ENCODE measurements at places on chromosomes 11 and 22. TPM values are rescaled to one million over a fixed set of nuclear protein-coding genes. Genes with fewer than 3 reads are reported as not detected.
A peak's percentile ranks its signal among the peaks of the same experiment; 100 is the strongest.

GRCh38 chr22:48444320-48445112, 1383.2 kb downstream of the BRD1 start:
- no peaks in the 10 kb centered on the region for H3K4me1 ChIP-seq
- H3K4me3 ChIP-seq = no peak overlapping the region
- no peak overlapping the region for H3K27ac ChIP-seq
- DNase-seq = no peak

GRCh38 chr11:1570531-1570895, 1.6 kb downstream of the DUSP8 start:
- DNase-seq = no peak
- no peaks in the 10 kb centered on the region for H3K36me3 ChIP-seq
- peak overlapping the region; percentile 94 for H3K4me3 ChIP-seq
- H3K27ac ChIP-seq = peak overlapping the region; percentile 67
- peaks cover 14% of the 10 kb centered on the region for H3K4me1 ChIP-seq

DNA sequence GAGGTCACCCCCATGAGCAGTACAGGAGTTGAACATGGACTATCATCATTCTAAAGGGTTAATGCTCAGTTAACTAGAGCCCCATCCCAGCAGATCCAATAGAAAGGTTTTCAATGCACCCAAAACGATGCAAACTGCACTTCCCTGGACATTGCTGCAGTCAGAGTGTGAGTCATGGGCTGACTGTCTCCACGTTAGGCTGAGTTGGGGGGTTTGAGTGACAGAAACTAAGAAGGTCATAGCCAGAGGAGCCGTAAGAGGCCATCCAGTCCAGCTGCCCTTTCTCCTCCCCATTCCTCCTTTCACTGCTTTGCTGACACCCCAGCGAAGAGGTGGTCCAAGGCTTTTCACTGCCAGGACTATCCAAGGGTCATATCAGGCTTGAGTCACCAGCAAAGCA, 10.5 kb upstream of the OR2AT4 start:
- no peak overlapping the region for H3K4me3 ChIP-seq
- no peaks in the 10 kb centered on the region for H3K27me3 ChIP-seq
- no peaks in the 10 kb centered on the region for H3K4me1 ChIP-seq
- DNase-seq = no peak
- no peaks in the 10 kb centered on the region for H3K36me3 ChIP-seq
- H3K27ac ChIP-seq = no peak overlapping the region

DNA sequence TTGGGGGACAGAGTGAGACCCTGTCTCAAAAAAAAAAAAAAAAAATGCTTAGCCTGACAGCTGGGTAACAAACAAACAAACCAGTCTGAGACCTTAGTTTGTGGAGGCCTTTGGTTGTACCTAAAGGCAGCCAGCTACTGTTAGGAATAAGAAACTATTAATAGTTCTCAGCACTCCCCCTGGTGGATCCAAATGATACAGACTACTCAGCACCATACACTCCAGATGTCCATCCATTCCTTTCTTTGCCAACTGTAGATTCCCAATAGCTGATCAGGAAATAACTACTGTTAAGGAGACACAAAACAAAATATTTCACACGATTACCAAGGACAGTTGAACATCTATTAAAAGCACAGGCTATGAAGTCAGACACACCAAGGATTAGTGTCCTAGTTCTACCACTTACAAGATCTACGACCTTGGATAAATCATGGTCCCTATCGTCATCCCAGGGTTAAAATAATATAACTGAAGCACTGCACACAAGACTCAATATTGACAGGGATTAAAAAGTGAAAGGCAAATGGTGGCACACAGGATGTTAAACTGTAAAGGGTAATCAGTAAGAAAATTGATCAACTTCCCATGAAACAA, 17.2 kb downstream of the CLDN25 start:
- no peaks in the 10 kb centered on the region for H3K27me3 ChIP-seq
- no peak overlapping the region for H3K27ac ChIP-seq
- no peak for DNase-seq
- H3K4me3 ChIP-seq = no peak overlapping the region
- no peaks in the 10 kb centered on the region for H3K4me1 ChIP-seq

- H3K36me3 ChIP-seq = peaks cover 4% of the 10 kb centered on the region
- H3K4me1 ChIP-seq = no peaks in the 10 kb centered on the region
- no peak for DNase-seq
- H3K4me3 ChIP-seq = no peak overlapping the region
- no peak overlapping the region for H3K27ac ChIP-seq
Observed at GRCh38 chr11:46639197-46639839, 22.0 kb downstream of the ATG13 start.

Gene SLC22A6
- not detected for total RNA-seq

Gene PAAF1
- total RNA-seq = 8.8 TPM

DNA sequence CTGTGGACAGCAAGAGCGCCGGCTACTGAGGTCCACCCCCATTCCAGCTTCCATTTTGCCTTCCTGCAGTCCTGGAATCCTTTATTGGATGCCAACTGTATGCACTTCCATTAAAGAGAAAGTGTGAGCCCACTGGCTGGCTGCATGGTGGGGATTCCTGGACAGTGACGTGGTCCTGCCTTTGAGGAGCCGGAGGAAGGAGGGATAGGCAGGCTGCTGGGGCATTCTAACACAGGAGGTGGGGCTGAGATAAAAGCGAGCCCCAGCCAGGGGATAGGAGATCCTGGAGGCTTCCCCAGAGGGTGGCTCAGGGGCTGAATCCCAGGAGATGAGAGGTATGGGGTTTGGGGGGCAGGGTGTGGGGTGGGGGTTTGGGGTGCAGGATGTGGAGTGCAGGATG, 984.7 kb downstream of the BRD1 start:
- H3K27ac ChIP-seq = no peak overlapping the region
- H3K4me3 ChIP-seq = no peak overlapping the region
- H3K36me3 ChIP-seq = no peaks in the 10 kb centered on the region
- H3K27me3 ChIP-seq = no peaks in the 10 kb centered on the region
- no peak for DNase-seq

DNA sequence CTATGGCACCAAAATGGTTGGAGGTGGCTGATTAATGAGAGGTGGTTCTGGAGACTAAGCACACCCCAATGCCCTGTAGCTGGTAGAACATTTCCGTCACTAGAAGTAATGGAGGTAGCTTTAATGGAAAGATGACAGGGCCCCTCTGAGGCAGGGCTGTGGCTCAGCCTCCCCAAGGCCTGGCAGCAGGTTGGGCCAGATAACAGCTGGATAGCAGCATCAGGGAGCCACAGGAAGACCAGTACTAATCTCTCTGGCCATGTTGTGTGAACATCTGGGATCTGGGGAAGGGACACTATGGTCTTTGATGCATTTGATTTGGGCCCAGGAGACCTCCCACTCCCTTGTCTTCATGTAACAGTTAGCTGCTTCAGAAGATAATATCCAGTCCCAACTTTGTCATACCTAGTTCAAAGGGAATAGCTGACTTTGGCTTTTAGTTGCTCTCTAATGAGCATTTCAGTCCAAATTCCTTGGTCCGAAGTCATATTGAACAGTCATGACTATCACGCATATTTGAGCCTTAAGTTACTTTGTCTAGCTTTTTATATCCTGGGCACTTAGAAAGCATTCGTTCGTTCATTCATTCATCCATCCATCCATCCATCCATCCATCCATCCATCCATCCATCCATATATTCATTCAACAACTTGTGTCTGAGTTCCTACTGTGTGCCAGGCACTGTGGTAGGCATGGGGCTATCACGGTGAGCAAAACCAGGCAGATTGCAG, 53.0 kb upstream of the LMO2 start:
- no peaks in the 10 kb centered on the region for H3K36me3 ChIP-seq
- peaks cover 23% of the 10 kb centered on the region for H3K4me1 ChIP-seq
- H3K27ac ChIP-seq = no peak overlapping the region
- H3K27me3 ChIP-seq = no peaks in the 10 kb centered on the region
- no peak for DNase-seq

Gene MOGAT2
- total RNA-seq = not detected

Gene CADM1
- total RNA-seq = 6.1 TPM

Gene USP2
- total RNA-seq = 2.1 TPM

Gene GP1BB
- total RNA-seq = 13.1 TPM

Gene SCT
- total RNA-seq = not detected

- no peaks in the 10 kb centered on the region for H3K4me1 ChIP-seq
- H3K36me3 ChIP-seq = no peaks in the 10 kb centered on the region
- no peak overlapping the region for H3K4me3 ChIP-seq
- DNase-seq = no peak
- no peaks in the 10 kb centered on the region for H3K27me3 ChIP-seq
Observed at GRCh38 chr11:7498193-7498592, 12.9 kb downstream of the OLFML1 start.

- no peak overlapping the region for H3K4me3 ChIP-seq
- H3K27me3 ChIP-seq = no peaks in the 10 kb centered on the region
- no peak for DNase-seq
- H3K36me3 ChIP-seq = no peaks in the 10 kb centered on the region
- H3K27ac ChIP-seq = no peak overlapping the region
Observed at GRCh38 chr11:71242391-71242790, 10.0 kb downstream of the SHANK2 start.

GRCh38 chr11:6216501-6216900, 11.1 kb downstream of the C11orf42 start:
- H3K4me1 ChIP-seq = no peaks in the 10 kb centered on the region
- H3K27ac ChIP-seq = no peak overlapping the region
- peaks cover 52% of the 10 kb centered on the region for H3K36me3 ChIP-seq
- no peaks in the 10 kb centered on the region for H3K27me3 ChIP-seq

- H3K4me3 ChIP-seq = no peak overlapping the region
- no peak overlapping the region for H3K27ac ChIP-seq
- peaks cover 7% of the 10 kb centered on the region for H3K4me1 ChIP-seq
- no peaks in the 10 kb centered on the region for H3K36me3 ChIP-seq
Observed at GRCh38 chr11:19442554-19442910, 201.8 kb upstream of the E2F8 start.

DNA sequence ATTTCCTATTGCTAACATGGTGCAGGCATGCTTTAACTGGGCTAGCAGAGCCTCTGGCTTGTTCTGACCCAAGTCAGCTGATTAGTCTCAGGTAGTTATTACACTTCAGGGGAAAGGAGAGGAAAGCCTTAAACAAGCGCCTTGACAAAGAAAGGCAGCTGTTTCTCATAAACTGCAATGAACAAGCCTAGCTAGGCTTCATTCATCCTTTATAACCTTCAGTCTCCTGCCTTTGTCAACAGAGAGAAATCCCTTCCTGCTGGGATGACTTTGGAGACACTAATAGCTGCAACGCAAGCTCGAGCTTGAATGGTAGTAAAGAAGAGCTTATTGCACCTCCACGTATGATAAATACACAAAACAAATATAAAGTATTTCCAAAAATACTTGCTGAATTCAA, 68.4 kb downstream of the CCDC34 start:
- no peaks in the 10 kb centered on the region for H3K27me3 ChIP-seq
- H3K4me1 ChIP-seq = no peaks in the 10 kb centered on the region
- no peak overlapping the region for H3K4me3 ChIP-seq
- H3K27ac ChIP-seq = no peak overlapping the region
- no peak for DNase-seq

DNA sequence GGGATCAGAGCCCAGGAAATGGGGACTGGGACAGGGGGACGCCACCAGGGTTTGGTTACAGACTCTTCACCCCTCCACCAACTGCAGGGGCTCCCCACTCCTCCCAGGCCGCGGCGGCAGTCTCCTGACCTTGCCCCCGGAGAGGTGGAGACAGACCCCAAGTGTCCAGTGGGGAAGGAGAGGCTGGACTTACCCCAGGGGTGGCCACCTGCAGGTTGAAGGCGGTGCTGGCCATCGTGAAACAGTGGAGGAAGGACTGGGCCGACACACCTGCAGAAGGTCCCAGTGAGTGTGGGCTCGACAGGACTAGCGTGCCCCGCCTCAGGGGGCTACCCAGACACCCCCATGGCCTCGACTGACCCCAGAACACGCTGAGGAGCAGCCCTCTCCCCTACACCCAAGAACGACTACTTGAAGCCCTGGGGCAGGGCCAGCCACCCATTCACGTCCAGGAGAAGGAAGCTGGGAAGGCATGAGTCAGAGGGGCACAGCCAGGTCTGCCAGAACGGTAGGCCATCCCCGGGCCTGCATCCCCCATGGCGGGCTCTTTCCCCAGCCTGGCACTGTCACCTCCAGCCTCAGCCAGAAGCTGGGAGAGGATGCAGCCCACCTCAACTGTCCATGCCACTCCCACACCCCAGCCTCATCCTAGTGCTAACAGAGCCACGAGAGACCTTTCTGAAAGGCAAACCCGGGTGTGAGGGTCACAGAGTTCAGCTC, 2.3 kb downstream of the GATD1 start:
- H3K27me3 ChIP-seq = no peaks in the 10 kb centered on the region
- no peak for DNase-seq
- peaks cover 16% of the 10 kb centered on the region for H3K36me3 ChIP-seq

- peaks cover 9% of the 10 kb centered on the region for H3K4me1 ChIP-seq
- no peaks in the 10 kb centered on the region for H3K27me3 ChIP-seq
- no peak overlapping the region for H3K27ac ChIP-seq
- no peak for DNase-seq
Observed at GRCh38 chr11:95451682-95452081, 220.7 kb upstream of the SESN3 start.

- no peak overlapping the region for H3K27ac ChIP-seq
- H3K4me1 ChIP-seq = peaks cover 14% of the 10 kb centered on the region
- no peaks in the 10 kb centered on the region for H3K36me3 ChIP-seq
- no peaks in the 10 kb centered on the region for H3K27me3 ChIP-seq
Observed at GRCh38 chr11:34205326-34206035, 100.1 kb downstream of the NAT10 start.

Gene UPB1
- 1.5 TPM for total RNA-seq

Gene SEC14L2
- 18.3 TPM for total RNA-seq

DNA sequence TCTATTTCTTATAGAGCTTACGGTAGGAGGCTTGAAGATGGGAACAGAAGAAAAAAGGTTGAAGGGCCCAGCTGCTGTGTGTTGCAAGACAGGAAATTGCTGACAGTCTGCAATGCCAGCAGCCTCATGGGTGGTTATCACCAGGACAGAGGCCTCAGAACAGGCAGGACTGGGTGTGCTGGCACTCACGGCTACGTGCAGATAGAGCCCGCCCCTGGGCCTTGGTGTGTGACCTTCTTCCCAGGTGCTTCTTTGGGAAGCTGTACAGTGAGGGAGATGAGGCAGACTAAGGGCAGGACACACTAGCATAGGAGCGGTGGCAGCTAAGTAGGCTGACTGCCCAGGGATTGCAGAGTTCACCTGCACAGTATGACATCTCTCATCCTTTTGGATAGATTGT, 12.6 kb downstream of the PRAME start:
- no peaks in the 10 kb centered on the region for H3K36me3 ChIP-seq
- H3K27me3 ChIP-seq = no peaks in the 10 kb centered on the region
- no peak overlapping the region for H3K4me3 ChIP-seq
- no peak overlapping the region for H3K27ac ChIP-seq
- no peaks in the 10 kb centered on the region for H3K4me1 ChIP-seq

Gene GSTT2B
- not detected for total RNA-seq
